ENCODE measurements at places on chromosomes 2 and 18. TPM values are rescaled to one million over a fixed set of nuclear protein-coding genes. Genes with fewer than 3 reads are reported as not detected.

DTNA gene
- total RNA-seq, result 96.0 TPM

FEV gene
- total RNA-seq, result not detected

DNA sequence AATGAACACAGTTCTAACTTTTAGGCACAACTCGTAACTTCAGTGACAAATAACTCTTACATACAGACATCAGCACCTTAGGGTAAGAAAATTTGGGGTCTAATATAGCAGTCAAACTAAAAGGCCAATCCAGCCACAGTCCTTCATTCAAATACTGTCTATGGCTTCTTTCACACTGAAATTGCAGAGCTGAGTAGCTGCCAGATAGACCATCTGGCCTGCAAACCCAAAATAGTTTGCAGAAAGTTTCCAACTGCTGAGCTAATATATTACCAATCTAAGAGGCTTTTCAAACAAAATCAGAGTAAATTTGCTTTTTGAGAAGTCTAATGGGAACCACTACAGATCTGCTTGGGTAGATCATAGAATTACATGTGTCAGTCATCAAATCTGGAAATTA is 183.4 kb downstream of the GALR1 start:
- no peak for DNase-seq

DNA sequence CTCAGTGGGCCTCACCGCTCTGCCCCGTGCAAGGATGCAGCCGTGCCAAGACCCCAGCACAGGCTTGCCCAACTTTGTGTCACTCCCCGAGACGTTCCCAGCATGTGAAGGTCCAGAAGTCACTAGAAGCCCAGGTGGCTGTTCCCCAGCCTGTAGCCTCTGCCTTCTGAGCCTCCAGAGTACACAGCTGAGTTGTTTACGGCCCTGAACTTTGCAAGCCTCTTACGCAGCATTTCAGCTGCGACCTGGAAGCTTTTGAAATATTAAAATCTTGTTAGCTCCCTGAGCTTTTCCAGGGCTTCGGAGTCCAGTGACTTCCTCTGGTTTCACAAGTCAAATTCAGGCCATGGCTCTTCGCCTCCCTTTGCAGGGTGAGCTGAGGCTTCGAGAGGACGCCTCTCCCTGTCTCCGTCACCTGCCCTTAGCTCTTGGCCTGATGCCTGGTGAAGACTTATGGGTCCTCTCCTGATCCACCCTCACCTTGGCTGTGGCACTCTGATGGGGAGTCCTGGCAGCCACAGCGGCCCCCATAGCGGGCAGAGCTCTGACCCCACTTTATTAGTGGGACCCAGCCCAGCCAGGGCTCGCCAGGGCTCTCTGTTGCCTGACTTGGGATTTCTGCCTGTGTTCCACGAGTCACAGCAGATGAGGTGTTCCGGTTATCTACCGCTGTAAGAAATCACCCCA is 76.5 kb upstream of the HPCAL1 start:
- peak; percentile 50 for DNase-seq

LOXHD1 gene
- total RNA-seq, result 11.3 TPM

DNA sequence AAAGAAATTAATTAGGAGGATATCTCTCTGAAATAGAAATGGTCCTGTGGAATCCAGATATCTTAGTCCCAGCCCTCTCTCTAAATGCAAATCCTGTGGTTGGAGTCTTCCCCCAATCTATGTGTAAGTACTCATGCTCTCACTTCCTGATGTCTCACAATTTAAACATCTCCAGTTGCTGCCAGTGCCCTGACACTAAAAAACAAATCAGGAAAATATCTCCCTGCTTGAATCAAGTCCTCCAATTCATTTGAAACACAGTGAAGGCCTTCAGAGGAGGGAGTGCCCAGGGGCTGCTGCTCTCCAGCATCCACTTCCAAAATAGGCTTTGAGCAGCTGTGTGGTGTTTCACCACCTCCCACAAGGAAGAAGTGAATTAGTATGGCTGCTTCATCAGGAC is 413.8 kb downstream of the RAD51AP2 start:
- DNase-seq, result no peak

SOS1 gene
- 40.6 TPM for total RNA-seq
